ENCODE measurements at places on chromosomes 3 and 15. TPM values are rescaled to one million over a fixed set of nuclear protein-coding genes. Genes with fewer than 3 reads are reported as not detected.

IL17RE gene
- 1.3 TPM for total RNA-seq

ACKR4 gene
- not detected for total RNA-seq

GRCh38 chr3:160224256-160224655 lies 966 bp upstream of the C3orf80 start:
- no peak overlapping the region for H3K27ac ChIP-seq
- H3K27me3 ChIP-seq: peaks cover 23% of the 10 kb centered on the region
- peak overlapping the region; percentile 72 for H3K4me3 ChIP-seq
- no peaks in the 10 kb centered on the region for H3K36me3 ChIP-seq

DNA sequence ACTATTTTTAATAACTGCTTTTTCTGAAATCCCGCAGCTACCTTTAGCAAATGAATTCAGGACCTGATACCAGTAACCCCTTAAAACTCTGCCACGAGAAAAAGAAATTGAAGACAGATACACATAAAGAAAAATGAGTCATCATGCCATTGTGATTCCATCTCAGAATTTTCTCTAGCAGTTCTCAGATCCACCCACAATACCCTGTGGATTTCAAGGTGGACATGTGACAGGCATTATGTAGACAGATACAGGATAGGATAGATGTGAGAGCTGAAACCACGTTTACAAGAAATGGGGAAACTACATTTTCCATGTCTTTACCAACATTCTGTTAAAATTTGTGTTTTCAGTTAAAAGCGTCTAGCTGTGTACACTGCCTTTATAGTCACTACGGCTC lies 291.9 kb upstream of the NR2F2 start:
- no peak for DNase-seq
- peaks cover 20% of the 10 kb centered on the region for H3K4me1 ChIP-seq
- no peaks in the 10 kb centered on the region for H3K36me3 ChIP-seq
- no peak overlapping the region for H3K27ac ChIP-seq
- H3K4me3 ChIP-seq: no peak overlapping the region

DNA sequence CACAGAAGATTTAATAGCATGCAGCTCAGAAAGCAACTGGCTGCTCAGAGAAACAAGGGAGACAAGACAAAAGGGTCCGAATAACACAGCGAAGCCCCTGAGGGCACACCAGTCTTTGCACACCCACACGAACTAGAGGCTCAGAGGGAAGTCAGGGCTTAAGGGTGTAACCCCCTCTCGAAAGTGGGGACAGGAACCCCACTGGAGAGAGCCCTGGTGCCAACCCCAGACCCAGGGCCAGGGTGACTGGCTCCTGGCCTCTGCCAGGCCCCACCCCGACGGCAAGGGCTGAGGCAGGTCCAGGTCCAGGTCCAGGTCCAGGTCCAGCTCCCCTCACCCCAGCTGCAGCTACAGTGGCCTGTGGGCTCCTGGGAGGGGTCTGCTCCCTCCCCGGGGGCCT lies 10.5 kb upstream of the PRR23E start:
- H3K4me3 ChIP-seq: no peak overlapping the region
- H3K27me3 ChIP-seq: no peaks in the 10 kb centered on the region
- no peak overlapping the region for H3K27ac ChIP-seq
- H3K4me1 ChIP-seq: peaks cover 3% of the 10 kb centered on the region

- no peak for DNase-seq
- no peaks in the 10 kb centered on the region for H3K4me1 ChIP-seq
- no peak overlapping the region for H3K4me3 ChIP-seq
- H3K27me3 ChIP-seq: no peaks in the 10 kb centered on the region
These were observed 48.1 kb upstream of the FLNB start for GRCh38 chr3:57960174-57960505.

All from cardiac muscle cell (in vitro differentiated cells and primary cell).